ENCODE measurements at places on chromosomes 11 and 22.

- DNase-seq: no peak
These were observed 965 bp downstream of the OR9Q1 start for GRCh38 chr11:58024601-58025091.

DNA sequence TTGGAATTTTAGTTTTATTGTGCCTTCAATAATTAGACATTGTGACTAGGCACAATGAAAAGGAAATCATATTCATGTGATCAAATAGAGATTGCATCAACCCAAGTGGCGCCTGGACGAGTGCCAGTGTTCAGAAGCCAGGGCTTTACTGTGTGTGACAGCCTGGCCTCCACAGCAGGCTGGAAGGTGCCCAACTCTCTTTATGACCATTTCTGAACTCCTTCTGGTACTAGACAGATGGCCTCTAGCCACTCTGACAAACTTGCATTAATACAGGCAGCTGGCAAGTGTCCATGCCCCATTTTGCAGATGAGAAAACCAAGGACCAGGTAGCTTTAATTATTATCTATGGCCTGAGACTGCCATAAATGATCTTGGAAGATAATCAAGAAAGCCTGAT, 8.3 kb upstream of the POU2AF1 start:
- no peak for DNase-seq

DNA sequence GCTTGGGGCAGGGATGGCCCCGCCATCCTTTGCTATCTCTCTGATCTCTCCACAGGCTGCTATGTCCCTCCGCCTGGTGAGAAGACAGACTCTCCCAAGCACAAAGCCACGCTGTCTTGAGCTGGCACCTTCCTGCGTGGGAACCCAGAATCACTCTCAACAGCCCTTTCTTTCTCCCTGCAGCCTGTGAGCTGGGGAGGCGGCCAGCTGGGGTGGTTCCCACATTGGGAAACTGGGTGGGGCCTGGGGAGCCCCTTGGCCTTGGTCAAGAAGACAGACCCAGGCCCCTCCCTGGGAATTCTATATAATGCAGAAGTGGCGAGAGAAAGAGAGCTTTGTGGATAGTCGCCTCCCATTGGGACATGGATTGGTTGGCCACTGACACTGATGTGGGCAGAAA, 129.0 kb upstream of the TIMP3 start:
- no peak for DNase-seq

GRCh38 chr11:22472306-22472705, 134.1 kb downstream of the SLC17A6 start:
- no peak for DNase-seq

- no peak for DNase-seq
These were observed 35.1 kb upstream of the NAV2 start for GRCh38 chr11:19677381-19678080.

- DNase-seq: no peak
These were observed 191.5 kb downstream of the MAML2 start for GRCh38 chr11:96151501-96151900.

- no peak for DNase-seq
These were observed 14.1 kb upstream of the APLP2 start for GRCh38 chr11:130055617-130056016.

- DNase-seq: no peak
These were observed 684.0 kb upstream of the CCDC90B start for GRCh38 chr11:83970061-83970671.

DNA sequence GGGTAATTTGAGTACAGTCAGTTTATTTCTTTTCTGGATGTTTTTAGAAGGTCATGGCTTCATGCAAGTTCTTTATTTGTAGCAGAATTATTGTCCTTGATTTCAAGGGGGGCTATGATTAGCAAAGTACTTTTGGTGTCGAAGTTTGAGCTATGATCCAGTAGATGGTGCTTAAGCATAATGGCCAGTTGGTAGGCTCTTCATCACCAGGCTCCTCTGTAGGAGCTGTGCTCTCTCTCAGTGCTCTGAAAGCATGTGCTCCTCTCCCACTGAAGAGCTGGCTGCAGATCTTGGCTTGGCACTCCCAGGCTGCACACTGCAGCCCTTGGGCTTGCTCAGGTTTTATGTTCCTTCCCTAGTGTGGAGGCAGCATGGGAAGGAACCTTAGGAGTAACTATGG, 852.7 kb downstream of the LUZP2 start:
- DNase-seq: no peak

DNA sequence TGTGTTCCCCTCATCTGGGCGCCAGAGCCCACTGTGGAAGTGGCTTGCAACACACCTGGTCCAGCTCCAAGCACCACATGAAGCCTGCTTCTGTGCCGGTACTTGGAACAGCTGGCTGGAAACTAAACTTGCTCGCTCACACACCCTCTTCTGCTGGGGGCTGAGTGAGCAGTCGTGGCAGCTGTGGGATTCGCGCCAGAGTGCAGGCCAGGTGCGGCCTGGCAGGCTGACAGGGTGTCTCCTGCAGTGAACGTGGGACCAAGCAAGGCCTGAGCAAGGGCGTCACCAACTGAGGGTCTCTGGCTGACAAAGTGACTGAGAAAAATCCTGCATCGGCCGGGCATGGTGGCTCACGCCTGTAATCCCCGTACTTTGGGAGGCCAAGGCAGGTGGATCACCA, 15.2 kb downstream of the SMC1B start:
- DNase-seq: no peak

- DNase-seq: no peak
These were observed 728.9 kb downstream of the OPCML start for GRCh38 chr11:132803436-132803835.

- no peak for DNase-seq
These were observed 344.2 kb downstream of the SHANK2 start for GRCh38 chr11:70908223-70908622.

GRCh38 chr22:27983361-27983791, 64.3 kb upstream of the PITPNB start:
- no peak for DNase-seq

- DNase-seq: no peak
These were observed 32.6 kb downstream of the CEP295 start for GRCh38 chr11:93694109-93694508.

DNA sequence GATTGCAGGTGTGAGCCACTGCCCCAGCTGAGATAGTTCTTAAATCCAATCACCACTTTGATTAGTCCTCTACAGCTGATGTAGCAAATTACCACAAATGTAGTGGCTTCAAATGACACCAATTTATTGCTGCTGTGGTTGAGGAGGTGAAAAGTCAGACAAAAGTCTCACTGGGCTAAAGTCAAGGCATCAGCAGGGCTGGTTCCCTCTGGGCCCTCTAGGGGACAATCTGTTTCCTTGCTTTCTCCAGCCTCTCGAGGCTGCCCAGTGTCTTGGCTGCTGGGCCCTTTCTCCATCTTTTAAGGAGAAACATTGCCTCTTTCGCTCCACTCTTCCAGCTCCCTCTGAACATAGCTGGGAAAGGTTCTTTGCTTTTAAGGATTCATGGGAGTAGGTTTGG, 50.5 kb upstream of the SHANK2 start:
- no peak for DNase-seq

DNA sequence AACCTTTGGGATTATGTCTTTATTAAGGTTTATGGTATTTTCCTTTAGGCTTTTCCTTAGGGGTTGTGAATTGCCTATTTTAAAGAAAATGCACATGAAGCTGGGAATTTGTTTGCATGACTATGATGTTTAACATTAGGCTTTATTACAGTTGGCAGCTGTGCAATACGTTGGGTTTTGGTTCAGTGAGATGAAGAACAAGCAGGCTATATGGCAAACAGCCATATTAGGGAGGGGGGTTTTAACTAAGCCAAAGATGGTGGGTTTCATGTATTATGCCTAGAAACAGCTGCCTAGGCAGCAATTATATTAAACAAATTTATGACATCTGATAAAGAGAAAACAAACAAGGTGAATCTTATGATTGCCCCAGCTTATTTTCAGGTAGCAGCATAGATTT, 880.8 kb downstream of the FAM181B start:
- no peak for DNase-seq

GRCh38 chr22:22038178-22038880, 55.7 kb upstream of the TOP3B start:
- no peak for DNase-seq

- no peak for DNase-seq
These were observed 363.0 kb downstream of the TENM4 start for GRCh38 chr11:79077702-79078330.

DNA sequence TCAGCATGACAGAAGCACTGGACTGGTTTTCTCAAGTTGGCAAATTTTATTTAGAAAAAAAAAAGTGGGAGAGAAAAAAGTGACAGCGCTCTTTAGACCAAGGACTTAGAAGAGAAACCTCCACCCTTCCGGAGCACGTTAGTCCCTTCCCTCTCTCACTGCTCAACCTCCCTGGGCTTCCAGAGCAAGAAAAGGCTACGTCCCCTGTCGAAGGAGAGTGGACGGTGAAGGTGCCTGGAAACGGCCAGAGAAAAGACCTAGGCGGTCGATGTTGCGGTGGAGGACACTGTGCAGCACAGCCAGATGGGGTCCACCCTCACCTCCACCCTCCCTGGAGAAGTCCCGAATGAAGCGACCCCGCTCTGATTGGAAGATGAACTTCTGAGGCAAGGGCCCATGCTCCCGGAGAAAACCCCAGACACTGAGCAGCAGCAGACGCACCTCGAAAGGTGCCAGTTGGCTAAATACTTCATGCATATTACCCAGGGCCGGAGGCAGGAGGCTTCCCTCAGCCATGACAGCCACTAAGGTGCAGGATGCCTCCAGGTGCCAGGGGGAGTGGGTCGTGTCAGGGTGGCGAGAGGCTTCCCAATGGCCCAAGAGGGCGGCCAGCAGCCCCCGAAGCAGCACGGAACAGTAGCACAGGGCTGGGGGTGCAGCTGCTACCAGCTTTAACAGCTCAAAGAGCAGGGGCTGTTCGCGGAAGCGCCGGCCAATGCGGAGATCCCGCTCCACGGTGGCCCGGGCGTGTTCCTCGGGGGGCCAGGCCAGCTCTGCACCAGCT, 604 bp upstream of the GANAB start:
- no peak for DNase-seq

GRCh38 chr11:116948391-116948790, 111.0 kb upstream of the APOA1 start:
- DNase-seq: no peak

GRCh38 chr11:134606251-134606650, 194.2 kb upstream of the B3GAT1 start:
- no peak for DNase-seq
